ENCODE measurements at places on chromosomes 2 and 18.

DNA sequence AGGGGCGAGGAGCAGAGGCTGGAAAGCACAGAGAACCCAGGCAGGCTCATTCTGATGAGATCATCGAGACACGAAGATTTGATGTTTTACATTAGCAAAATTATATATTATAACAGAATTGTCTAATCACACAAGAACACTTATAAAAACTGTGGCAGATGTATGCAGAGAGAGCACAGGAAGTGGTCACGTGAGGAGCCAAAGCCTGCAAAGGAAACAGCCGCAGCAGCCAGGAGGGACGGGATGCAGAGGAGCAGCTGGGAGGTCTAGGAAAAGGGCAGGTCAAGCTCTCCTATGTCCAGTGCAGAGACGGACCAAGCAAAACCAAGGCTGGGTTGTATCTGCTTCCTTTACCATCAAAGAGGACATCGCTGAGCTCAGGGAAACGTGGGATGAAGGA, 355.1 kb upstream of the MYT1L start:
- no peak for DNase-seq

GRCh38 chr2:150520033-150520432, 32.6 kb upstream of the RND3 start:
- no peak for DNase-seq

GRCh38 chr2:216507220-216508160, 8.8 kb downstream of the RPL37A start:
- DNase-seq = no peak

- no peak for DNase-seq
These were observed 36.5 kb downstream of the CAB39 start for GRCh38 chr2:230749111-230749510.

- DNase-seq = no peak
These were observed 91.5 kb upstream of the NRP2 start for GRCh38 chr2:205590759-205591158.

GRCh38 chr2:188751816-188752215, 222.4 kb upstream of the COL3A1 start:
- DNase-seq = no peak

DNA sequence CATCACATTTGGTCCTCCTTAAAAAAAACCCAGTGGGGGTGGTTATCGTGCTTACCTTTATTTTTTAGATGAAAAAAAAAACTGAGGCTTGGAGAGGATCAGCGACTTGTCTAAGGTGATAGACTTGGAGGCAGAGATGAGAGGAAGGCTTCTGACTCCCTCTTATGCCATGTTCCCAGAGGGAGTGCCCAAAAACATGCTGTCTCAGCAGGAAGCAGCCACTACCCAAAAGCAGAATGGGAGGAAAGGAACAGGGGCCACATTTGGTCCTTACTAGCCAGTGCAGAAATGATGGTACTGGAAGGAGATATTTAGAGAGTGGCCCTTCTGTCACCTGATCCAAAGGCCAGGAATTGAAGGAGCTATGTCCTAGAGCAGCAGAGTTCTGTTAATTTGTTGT, 118.4 kb downstream of the B3GNT2 start:
- no peak for DNase-seq

GRCh38 chr18:3619222-3619621, 169.2 kb downstream of the TGIF1 start:
- DNase-seq = no peak

GRCh38 chr2:1341404-1342120, 71.7 kb upstream of the TPO start:
- DNase-seq = peak; percentile 27

GRCh38 chr2:58039170-58039611, 7.4 kb upstream of the VRK2 start:
- DNase-seq = no peak

- peak; percentile 39 for DNase-seq
These were observed 16.7 kb upstream of the LAPTM4A start for GRCh38 chr2:20067992-20068584.

DNA sequence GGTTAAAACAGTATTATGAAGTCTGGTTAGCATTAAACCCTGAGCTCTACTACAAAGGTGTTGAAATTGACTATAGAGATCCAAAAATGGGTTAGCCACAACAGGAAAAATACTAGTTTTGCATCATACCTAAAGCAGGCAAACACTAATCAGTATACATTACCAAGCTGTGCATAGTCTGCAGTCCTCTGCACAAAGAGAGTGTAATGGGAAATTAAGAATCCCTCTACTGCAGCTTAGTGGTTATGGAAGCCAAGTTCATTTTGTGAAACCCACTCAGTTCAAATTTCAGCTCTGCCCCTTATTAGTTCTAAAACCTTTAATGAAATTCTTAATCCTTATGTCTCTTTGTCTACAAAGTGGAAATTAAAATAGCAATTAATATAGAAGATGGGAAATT, 192.1 kb downstream of the MBD2 start:
- DNase-seq = no peak

- no peak for DNase-seq
These were observed 145.8 kb downstream of the MYO3B start for GRCh38 chr2:170323743-170324142.

DNA sequence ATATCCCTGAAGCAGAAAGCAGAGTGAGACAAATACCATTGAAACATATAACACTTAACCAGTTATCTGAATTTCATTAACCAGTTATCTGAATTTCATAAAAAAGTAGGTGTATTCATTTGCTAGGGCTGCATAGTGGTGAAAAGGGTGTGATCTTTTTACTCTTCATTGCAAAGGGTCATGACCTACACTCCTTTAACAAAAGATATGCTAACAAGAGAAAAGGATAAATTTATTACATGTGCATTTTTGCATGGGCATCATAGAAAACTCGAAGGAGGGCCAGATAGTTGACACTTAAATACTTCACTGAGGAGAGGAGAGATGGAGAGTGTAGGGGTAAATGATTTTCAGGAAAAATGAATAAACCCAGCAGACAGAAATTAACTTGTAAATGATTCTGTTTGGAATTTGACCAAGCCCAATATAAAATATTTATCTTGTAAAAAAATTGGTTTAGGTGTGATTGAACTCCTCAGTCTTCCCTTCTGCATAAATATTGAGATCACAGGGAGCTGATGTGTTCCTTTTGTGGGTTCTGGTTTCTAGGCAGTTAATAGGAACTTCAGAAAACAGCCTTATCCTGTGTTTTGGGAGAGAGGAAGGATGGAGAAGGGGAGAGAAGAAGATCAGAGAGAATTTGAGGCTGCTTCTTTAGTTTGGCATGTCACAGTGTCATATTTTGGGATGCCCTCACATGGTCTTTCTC, 372.5 kb upstream of the SYT4 start:
- no peak for DNase-seq

DNA sequence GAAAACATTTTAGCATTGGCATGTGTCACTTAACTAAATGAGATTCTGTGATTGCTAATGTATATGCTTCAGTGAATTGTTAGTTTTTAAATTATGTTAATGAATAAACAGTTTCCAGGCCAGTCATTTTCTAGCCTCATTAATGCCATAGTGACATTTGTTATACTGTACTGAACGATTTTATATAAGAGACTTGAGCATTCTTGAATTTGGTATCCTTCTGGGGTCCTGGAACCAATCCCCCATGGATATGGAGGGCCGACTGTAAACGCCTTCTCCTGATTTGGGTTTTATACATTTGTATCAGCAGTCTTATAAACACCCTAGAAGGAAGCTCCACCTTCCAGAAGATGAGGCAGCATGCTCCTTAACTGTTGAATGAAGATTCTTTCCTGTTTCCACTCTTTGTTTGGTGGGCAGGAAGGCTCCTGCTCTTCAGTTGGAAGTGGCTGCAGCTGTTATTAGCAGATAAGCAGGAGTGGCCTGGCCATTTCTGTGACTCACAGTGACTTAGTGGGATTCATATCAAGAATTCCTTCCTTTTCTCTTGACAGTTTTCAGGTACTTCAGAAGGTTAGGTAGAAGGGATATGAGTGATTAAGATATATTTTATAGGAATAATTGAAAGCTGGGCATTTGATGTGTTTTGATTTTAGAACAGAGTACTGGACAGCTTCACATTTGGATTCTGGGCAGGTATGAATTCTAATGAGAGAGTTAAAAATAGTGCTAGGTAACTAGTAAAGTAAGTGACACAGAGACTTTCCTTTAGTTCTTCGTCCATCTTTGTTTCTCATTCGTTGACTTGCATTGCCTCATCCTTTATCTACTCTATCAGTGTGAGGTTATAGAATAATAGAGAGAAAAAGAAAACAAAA, 124.9 kb downstream of the PLCL1 start:
- DNase-seq = no peak

- DNase-seq = peak; percentile 16
These were observed 606.3 kb downstream of the METTL4 start for GRCh38 chr18:1965016-1965415.

DNA sequence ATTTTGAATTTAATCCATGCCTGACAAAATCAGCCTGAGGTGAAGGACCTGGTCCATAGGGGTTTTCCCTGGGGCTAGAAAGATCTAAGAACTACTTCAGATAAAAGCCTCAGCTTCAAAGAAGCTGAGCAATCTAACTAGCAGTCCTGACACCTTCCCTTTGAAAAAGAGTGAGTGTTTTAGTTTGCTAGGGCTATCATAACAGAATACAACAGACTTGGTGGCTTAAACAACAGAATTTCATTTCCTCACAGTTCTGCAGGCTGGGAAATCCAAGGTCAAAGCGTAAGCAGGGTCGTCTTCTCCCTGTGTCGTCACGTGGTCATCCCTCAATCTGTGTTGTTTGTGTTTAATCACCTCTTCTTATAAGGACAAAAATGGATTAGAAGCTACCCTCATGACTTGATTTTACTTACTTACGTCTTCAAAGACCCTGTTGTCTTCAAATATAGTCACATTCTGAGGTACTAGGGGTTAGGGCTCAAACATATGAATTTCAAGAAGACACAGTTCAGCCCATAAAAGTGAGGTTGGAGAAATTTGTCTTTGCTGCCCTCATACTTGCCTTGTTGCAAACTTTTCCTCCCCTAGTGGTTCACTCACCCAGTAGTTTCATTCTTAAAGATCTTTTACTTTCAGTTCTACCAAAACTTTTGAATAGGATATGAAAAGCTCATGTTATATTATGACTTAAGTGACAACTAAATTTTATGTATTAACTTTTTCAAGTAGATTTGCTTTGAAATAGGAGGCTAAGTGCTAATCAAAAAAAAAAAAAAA, 673.8 kb downstream of the ARHGAP15 start:
- DNase-seq = no peak

GRCh38 chr18:48993586-48993985, 42.8 kb upstream of the SMAD7 start:
- DNase-seq = no peak

GRCh38 chr2:16127276-16127940, 187.1 kb downstream of the MYCN start:
- no peak for DNase-seq

- DNase-seq = peak; percentile 64
These were observed 32.6 kb upstream of the INSIG2 start for GRCh38 chr2:118055512-118056164.

DNA sequence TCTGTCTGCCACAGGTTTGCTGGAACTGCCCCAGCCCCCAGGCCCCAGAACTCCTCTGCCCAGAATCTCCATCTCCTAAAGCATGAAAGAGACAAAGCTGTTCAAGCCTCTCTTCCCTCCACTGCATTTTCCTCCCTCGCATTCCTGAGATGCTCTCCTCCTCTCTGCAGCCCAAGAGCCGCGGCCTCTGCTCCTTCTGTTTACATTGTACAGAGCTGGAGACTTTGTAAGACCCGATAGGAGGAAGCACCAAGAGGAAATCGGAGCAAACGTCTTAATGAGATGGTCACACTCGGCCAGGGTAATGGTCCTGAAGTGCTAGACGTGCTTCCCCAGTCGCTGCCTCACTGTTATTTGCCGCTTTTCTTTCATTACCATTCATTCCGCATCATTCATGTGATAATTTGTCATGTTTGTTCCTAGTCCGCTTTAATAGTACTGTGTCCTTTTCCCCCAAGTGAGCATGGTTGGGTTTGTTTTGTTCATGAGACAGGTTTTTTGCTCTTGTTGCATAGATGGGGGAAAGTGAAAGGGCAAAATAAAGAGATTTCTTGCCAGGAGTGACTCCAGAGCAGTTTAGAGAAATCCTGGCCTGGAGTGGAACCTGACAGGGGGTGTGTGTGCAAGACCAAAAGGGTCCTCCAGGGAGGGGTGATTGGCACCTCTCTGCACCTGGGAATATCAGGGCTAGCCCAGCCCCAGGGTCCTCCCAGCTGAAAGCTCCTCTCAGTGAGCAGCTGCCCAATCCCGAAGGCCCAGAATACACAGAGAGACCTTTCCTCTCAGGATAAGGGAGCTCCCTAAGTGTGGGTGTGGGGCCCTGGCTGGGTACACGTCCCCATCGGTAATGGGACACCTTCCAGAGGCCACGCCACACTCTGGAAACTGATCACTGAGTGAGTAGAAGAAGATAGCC, 44.9 kb upstream of the ID2 start:
- DNase-seq = peak; percentile 82

DNA sequence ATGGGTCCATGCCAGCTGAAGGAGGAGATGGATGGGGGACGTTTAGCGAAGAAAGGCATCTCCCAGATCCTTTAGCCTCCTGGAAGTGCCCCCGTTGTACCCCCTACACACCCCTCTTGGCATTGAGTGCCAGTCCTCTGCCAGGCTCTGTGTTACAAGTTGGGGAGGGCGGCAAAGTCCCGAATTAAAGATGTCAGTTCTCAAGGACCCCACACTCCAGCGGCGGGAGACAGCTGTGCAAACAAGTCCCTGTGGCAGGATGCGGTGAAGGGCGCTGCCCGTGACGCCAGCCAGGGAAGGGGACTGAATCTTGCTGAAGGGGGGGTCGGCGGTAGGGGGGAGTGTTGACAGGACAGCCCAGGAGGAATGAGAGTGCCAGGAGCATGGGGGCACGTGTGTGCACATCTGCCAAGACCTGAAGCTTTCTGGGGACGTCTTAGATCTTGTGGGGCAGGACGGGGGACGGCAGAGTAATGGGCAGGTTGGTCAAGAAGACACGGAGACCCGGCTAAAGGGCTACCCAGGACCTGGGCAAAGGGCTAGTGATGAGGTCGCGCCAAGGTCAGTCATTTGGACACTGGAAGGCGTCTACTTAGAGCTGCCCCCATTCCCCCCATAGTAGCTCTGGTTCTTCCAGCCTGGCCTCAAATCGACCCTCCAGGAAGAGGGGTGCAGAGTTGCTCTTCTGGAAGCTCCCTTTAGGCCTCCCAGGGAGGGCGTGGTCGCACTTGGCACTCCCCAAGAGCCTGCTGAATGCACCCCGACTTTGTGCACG, 2.8 kb upstream of the CTDSP1 start:
- DNase-seq = no peak

DNA sequence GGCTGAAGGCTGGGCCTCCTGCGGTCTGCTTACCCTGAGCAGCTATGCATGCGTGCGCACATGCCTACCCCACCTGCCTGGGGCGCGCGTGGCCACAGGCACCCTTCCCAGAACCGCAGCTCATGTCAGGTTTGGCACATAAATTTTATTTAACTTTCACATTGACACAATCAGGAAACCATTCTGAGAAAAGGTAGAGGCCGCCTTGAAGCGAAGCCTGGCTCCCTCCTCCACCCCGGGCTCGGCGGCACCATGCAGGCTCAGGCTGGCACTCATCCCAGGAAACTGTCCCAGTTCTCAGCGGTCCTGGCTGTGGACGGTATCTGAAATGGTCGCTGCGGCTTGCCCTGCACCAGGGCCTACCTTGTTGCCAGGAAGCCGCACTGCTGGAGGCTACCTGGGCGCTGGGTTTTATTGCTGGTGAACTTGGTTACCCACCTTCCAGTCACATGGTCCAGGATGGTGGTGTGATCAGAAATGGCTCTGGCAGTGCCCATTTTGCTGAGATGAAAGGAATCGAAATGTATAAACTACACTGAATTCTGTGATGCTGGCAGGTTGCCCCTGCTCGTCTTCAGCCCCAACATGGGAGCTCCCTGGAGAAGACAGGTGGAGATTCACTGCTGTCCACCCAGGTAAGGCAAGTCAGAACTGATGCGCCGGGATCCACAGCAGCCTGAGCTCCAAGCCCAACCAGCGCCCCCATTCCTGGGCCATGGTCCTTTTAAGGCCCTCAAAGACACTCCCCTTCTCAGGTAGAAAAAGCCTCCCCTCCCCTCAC, 25.5 kb downstream of the CHST10 start:
- DNase-seq = no peak
